ENCODE measurements at places on chromosomes 16 and 17. TPM values are rescaled to one million over a fixed set of nuclear protein-coding genes. Genes with fewer than 3 reads are reported as not detected.

Gene NPIPB9
- total RNA-seq, result 5.5 TPM

Gene CDH5
- total RNA-seq, result 128 TPM

GRCh38 chr17:13953841-13954240 lies 115.5 kb upstream of the COX10 start:
- no peaks in the 10 kb centered on the region for H3K4me1 ChIP-seq
- no peak overlapping the region for H3K4me3 ChIP-seq
- no peak overlapping the region for H3K27ac ChIP-seq
- no peaks in the 10 kb centered on the region for H3K27me3 ChIP-seq

- H3K36me3 ChIP-seq, result peaks cover 57% of the 10 kb centered on the region
- no peak overlapping the region for H3K27ac ChIP-seq
- no peaks in the 10 kb centered on the region for H3K4me1 ChIP-seq
- H3K4me3 ChIP-seq, result no peak overlapping the region
- no peaks in the 10 kb centered on the region for H3K27me3 ChIP-seq
Observed at GRCh38 chr16:70470927-70471341, 16.5 kb downstream of the FCSK start.

DNA sequence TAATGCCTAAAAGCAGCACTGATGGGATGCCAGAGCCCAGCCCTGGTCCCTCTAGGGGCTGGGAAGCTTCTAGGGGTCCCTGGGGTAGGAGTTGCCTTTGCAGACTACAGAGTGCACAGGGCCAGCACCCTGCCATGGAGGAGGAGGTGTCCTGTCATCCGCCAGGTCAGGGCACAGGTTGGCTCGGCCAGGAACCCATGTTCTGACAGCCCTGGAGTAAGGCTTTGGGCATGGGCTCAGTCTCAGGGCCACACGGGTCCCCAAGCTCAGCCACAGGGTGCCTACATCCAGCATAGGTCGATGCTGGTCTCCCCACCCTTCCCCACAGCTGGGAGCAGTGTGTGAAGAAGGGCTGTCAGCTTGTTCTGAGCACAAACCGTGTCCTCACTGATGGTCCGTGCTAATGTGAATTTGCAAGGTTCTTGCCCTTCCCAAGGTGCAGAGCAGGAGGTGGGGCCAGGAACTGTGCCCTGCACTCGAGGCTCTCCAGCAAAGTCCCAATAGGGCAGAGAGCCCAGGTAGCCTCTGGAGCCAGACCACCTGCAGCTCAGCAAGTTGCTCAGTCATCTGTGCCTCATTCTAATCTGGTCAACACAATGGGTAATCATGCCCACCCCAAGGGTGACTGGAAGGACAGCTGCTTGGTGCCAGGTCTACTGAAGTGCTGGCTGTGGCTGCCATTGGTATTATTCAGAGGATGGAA lies 72.8 kb downstream of the AMFR start:
- no peak overlapping the region for H3K27ac ChIP-seq
- no peak overlapping the region for H3K4me3 ChIP-seq
- DNase-seq, result no peak
- peaks cover 8% of the 10 kb centered on the region for H3K4me1 ChIP-seq

Gene SETD6
- total RNA-seq, result 17.3 TPM

- no peak overlapping the region for H3K27ac ChIP-seq
- H3K36me3 ChIP-seq, result no peaks in the 10 kb centered on the region
- H3K4me1 ChIP-seq, result no peaks in the 10 kb centered on the region
- no peak overlapping the region for H3K4me3 ChIP-seq
Observed at GRCh38 chr16:9165681-9166080, 74.2 kb downstream of the HAPSTR1 start.

Gene MYH8
- not detected for total RNA-seq

Measured in lower lobe of right lung (tissue), 2 donors.